Activated CD8-positive, alpha-beta memory T cell treated with anti-CD3 and anti-CD28 coated beads, Interleukin-2, amount 10 ng/mL, durations not matched to agents 7 days and 5 days (primary cell): ENCODE measurements at places on chromosomes 5 and 9.

DNA sequence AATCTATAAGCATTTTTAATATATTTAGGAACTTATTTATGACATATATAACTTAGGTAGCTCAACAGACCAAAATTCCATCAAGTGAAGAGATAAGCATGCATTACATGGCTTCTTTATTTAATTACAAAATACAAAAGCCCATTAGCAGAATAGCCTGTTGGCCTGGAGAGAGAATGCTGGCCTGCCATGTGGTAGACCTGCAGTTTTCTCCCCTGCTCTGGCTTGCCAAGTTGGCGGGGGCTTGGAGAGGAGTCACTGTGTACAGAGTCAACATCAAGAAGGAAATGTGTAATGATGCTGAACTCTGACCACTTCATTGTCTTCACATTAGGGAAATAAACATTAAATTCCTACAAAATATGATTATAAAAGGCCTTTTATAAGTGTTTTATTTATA is 69.8 kb upstream of the CNTLN start:
- no peak for DNase-seq
- H3K27ac ChIP-seq: no peak overlapping the region
- no peak overlapping the region for H3K4me3 ChIP-seq
- H3K4me1 ChIP-seq: no peaks in the 10 kb centered on the region

- H3K4me3 ChIP-seq: no peak overlapping the region
- no peak for DNase-seq
- no peaks in the 10 kb centered on the region for H3K36me3 ChIP-seq
- no peak overlapping the region for H3K27ac ChIP-seq
These were observed 136.7 kb upstream of the TAF11L2 start for GRCh38 chr5:17361331-17361730.

DNA sequence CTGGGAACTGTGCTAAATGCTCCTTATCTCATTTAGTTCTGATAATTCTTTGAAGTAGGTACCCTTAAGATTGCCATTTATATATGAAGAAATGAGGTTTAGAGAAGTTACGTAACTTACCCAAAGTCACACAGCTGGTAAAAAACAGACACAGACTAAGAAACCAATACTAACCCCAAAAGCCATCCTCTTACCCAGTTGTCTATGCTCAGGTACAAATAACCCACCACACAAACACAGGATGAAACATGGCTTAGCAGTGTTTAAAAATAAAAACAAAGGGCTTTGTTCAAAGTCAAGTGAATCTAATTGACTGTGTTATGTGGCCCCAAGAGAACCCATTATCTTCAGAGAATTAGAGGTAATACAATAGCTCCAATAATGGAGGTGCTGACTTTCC is 37.0 kb upstream of the IL7R start:
- H3K36me3 ChIP-seq: peaks cover 2% of the 10 kb centered on the region
- peaks cover 60% of the 10 kb centered on the region for H3K4me1 ChIP-seq

- no peak overlapping the region for H3K27ac ChIP-seq
- DNase-seq: no peak
- no peaks in the 10 kb centered on the region for H3K4me1 ChIP-seq
- H3K4me3 ChIP-seq: no peak overlapping the region
- H3K36me3 ChIP-seq: no peaks in the 10 kb centered on the region
- H3K27me3 ChIP-seq: no peaks in the 10 kb centered on the region
These were observed 201.2 kb upstream of the MPDZ start for GRCh38 chr9:13480693-13481092.

GRCh38 chr9:136232969-136233368 is 12.6 kb downstream of the QSOX2 start:
- H3K36me3 ChIP-seq: peaks cover 3% of the 10 kb centered on the region
- DNase-seq: no peak
- no peak overlapping the region for H3K4me3 ChIP-seq
- no peaks in the 10 kb centered on the region for H3K27me3 ChIP-seq
- no peak overlapping the region for H3K27ac ChIP-seq

DNA sequence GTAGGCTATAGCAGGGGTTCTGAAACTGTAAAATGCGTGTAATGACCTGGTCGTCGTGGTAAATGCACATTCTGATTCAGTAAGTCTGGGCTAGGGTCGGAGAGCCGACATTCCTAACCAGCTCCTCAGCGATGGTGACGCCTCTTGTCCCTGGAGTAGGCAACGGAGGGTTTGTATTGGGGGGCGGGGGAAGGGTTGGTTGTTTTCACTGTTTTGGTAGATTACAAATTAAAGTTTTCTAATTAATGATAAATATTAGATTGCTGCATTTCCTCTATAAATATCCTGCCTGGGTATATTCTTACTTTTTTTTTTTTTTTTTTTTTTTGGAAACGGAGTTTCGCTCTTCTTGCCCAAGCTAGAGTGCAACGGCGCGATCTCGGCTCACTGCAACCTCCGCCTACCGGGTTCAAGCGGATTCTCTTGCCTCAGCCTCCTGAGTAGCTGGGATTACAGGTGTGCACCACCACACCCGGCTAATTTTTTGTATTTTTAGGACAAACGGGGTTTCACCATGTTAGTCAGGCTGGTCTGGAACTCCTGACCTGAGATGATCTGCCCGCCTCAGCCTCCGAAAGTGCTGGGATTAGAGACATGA is 566 bp upstream of the ALDH7A1 start:
- H3K27ac ChIP-seq: no peak overlapping the region
- H3K27me3 ChIP-seq: peaks cover 35% of the 10 kb centered on the region
- H3K4me3 ChIP-seq: peak overlapping the region; percentile 66

DNA sequence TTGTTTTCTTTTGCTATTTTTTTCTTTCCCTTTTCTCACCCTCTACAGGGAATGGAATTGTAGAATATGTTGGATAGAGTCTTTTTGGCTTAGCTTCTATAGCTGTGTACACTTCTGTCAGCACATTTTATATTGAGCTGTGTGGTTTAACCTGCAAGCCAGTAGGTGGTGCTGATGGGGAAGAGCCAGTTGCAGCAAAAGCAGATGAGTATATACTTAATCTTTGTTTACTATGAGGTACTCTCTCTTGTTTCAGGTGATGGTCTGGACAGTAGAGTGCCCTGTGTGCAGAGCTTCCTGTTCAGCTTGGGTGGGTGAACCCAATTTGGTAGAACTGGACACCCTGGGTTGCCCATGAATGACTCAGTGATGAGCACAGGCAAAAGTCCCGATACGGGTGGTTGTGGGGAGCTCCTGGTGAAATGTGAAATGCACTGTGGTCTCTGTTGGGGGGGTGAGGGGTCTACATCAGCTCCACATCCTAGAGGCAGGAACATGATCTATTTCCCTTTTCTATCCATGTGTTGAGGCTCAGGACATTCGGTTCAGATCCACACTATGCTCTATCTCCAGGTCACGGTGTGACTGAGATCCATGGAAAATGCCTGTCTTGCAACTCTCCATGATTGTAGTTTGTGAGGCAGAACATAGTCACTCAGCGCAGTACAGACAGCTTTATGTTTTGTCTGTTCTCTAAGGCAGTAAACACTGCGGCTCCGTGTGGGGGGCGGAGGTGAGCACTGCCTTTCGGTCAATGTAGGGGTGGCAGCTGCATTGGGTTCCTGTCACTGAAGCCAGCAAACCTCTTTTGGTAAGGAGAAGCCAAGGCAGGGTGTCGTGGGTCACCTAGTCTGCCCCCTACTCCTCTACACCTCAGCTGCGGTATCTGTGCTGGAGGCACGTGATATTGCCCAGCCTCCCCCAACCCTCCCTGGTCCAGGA is 353.2 kb downstream of the PRR16 start:
- no peak for DNase-seq
- no peaks in the 10 kb centered on the region for H3K4me1 ChIP-seq
- H3K27me3 ChIP-seq: no peaks in the 10 kb centered on the region
- no peaks in the 10 kb centered on the region for H3K36me3 ChIP-seq

GRCh38 chr9:104831681-104832080 is 67.8 kb downstream of the NIPSNAP3B start:
- peaks cover 11% of the 10 kb centered on the region for H3K4me1 ChIP-seq
- H3K4me3 ChIP-seq: no peak overlapping the region
- no peaks in the 10 kb centered on the region for H3K27me3 ChIP-seq
- DNase-seq: no peak
- no peak overlapping the region for H3K27ac ChIP-seq
- no peaks in the 10 kb centered on the region for H3K36me3 ChIP-seq

GRCh38 chr5:142492781-142493281 is 168.0 kb upstream of the SPRY4 start:
- H3K27ac ChIP-seq: no peak overlapping the region
- peaks cover 2% of the 10 kb centered on the region for H3K4me1 ChIP-seq
- H3K27me3 ChIP-seq: peaks cover 2% of the 10 kb centered on the region
- no peak for DNase-seq
- no peak overlapping the region for H3K4me3 ChIP-seq

DNA sequence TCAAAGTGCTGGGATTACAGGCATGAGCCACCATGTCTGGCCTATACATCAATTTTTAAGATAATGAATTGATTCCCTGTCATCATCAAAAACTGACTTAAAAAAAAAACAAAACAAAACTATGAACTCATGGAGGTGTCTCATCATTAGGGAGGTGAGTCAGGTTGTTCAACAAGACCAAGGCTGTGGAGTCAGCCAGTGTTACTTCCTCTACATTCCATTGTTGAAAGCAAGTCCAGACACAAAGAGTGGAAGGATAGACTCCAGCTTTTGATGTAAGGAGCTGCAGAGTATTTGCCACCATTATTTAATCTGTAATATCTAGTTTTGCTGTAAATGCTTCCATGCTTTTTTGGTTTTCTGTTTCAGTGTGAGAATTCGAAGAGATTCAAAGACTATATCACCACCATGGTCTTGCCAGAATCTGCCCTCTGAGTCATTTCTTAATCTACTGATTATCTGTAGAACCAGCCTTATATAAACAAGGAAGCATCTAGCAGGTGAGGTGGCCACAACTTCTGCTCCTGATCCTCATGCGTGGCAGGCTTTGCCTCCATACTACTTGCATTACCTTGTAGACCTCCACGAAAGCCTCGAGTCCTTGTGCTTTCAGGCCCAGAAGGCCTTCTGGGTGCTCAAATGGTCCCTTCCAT is 156.1 kb downstream of the FGF1 start:
- no peak for DNase-seq
- no peak overlapping the region for H3K4me3 ChIP-seq
- no peak overlapping the region for H3K27ac ChIP-seq
- no peaks in the 10 kb centered on the region for H3K36me3 ChIP-seq
- no peaks in the 10 kb centered on the region for H3K4me1 ChIP-seq

DNA sequence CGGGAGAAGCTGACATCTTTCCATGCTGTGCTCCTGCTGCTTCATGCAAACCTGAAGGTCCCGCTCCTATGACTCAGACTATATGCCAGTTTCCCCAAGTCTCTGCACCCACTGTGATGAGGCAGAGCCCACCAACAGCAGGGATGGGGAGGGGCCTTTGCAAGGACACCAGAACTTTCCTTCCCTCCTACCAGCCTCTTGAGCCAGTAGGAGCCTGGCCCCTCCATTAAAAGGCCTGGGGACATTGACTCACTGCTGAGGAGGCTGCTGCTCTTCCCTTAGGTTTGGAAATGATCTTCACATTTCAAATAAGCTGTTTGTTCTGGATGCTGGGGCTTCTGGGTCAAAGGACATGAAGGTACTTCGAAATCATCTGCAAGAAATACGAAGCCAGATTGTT is 26.1 kb upstream of the CTSL start:
- H3K4me1 ChIP-seq: no peaks in the 10 kb centered on the region
- DNase-seq: no peak
- no peak overlapping the region for H3K4me3 ChIP-seq
- no peaks in the 10 kb centered on the region for H3K36me3 ChIP-seq
- H3K27ac ChIP-seq: no peak overlapping the region

DNA sequence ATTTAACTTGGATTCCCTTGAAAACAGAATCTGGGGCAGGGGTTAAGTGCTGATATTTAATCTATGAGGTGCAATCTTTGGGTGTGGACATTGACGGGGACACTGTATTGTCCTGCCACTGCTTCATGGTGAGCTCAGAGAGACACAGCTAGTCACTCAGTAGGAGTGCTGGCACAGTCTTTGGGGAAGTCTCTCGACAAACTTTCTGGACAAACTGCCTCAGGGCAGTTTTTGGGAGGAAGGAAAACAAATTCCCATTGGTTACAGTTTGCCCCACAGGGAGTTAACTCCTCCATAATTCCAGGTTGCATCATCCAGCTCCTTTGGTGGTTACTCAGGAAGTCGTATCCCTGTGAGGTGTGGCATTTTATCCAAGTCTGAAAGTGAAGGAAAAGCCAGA is 17.9 kb downstream of the HNRNPK start:
- H3K27me3 ChIP-seq: peaks cover 2% of the 10 kb centered on the region
- H3K4me1 ChIP-seq: peaks cover 2% of the 10 kb centered on the region
- H3K27ac ChIP-seq: no peak overlapping the region
- peaks cover 11% of the 10 kb centered on the region for H3K36me3 ChIP-seq
- no peak for DNase-seq
- H3K4me3 ChIP-seq: no peak overlapping the region

GRCh38 chr9:4680750-4681149 is 1.4 kb downstream of the CDC37L1 start:
- no peak overlapping the region for H3K27ac ChIP-seq
- H3K4me3 ChIP-seq: no peak overlapping the region
- no peak for DNase-seq
- peaks cover 6% of the 10 kb centered on the region for H3K4me1 ChIP-seq
- H3K36me3 ChIP-seq: peaks cover 18% of the 10 kb centered on the region
- H3K27me3 ChIP-seq: no peaks in the 10 kb centered on the region

- H3K27me3 ChIP-seq: no peaks in the 10 kb centered on the region
- peaks cover 11% of the 10 kb centered on the region for H3K4me1 ChIP-seq
- H3K27ac ChIP-seq: no peak overlapping the region
- DNase-seq: no peak
These were observed 19.0 kb downstream of the NACC2 start for GRCh38 chr9:136075881-136076678.

GRCh38 chr9:87280421-87280820 is 217.2 kb upstream of the DAPK1 start:
- peaks cover 15% of the 10 kb centered on the region for H3K4me1 ChIP-seq
- H3K27ac ChIP-seq: no peak overlapping the region
- H3K27me3 ChIP-seq: no peaks in the 10 kb centered on the region
- no peaks in the 10 kb centered on the region for H3K36me3 ChIP-seq

- peaks cover 16% of the 10 kb centered on the region for H3K36me3 ChIP-seq
- peaks cover 44% of the 10 kb centered on the region for H3K4me1 ChIP-seq
- DNase-seq: peak; percentile 96
- H3K4me3 ChIP-seq: peak within 1 kb of the TSS; percentile 96
These were observed at the start of the genes NDOR1 and TMEM203 for GRCh38 chr9:137205126-137206069. Gene NDOR1 (plus strand): TSS chr9:137205700. CDS start chr9:137205778, 78 bp downstream. Gene TMEM203 (minus strand): TSS chr9:137205648. CDS start chr9:137205414, 234 bp downstream.

- peaks cover 52% of the 10 kb centered on the region for H3K27me3 ChIP-seq
- no peak overlapping the region for H3K27ac ChIP-seq
- peaks cover 15% of the 10 kb centered on the region for H3K4me1 ChIP-seq
- no peaks in the 10 kb centered on the region for H3K36me3 ChIP-seq
These were observed 43.5 kb upstream of the TCF7 start for GRCh38 chr5:134070725-134071613.

GRCh38 chr9:76866689-76867088 is 39.2 kb downstream of the PRUNE2 start:
- no peaks in the 10 kb centered on the region for H3K4me1 ChIP-seq
- H3K27me3 ChIP-seq: peaks cover 12% of the 10 kb centered on the region
- H3K27ac ChIP-seq: no peak overlapping the region
- no peak overlapping the region for H3K4me3 ChIP-seq
- H3K36me3 ChIP-seq: no peaks in the 10 kb centered on the region

DNA sequence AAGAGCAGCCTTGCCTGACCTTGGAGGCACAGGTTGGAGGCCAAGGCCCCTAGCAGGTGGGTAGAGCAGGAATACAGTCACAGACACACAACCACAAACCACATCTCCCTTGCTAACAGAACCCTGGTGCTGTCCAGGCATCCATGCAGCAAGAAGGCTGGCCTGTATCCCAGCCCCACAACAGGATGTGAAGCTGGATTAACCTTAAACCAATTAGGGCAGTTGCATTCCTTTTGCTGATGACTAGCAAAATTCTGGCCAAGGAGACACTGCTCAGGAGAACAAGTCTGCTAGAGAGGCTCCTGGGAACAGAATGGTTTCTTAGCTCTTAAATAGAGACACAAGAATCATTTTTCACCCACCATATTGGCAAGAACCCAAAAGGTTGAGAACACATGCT is 97.8 kb downstream of the C5orf15 start:
- H3K36me3 ChIP-seq: no peaks in the 10 kb centered on the region
- DNase-seq: no peak
